ENCODE measurements at places on chromosomes 6 and 20. TPM values are rescaled to one million over a fixed set of nuclear protein-coding genes. Genes with fewer than 3 reads are reported as not detected.

- H3K27me3 ChIP-seq, result no peaks in the 10 kb centered on the region
- no peak overlapping the region for H3K27ac ChIP-seq
- DNase-seq, result no peak
- H3K4me1 ChIP-seq, result no peaks in the 10 kb centered on the region
- H3K4me3 ChIP-seq, result no peak overlapping the region
- peaks cover 4% of the 10 kb centered on the region for H3K36me3 ChIP-seq
Measured at GRCh38 chr6:149729824-149730223, 11.9 kb upstream of the LATS1 start.

GLP1R gene
- total RNA-seq, result not detected

GRM4 gene
- total RNA-seq, result not detected

GRCh38 chr20:50271612-50272011 lies 81.0 kb downstream of the CEBPB start:
- H3K4me1 ChIP-seq, result peaks cover 17% of the 10 kb centered on the region
- H3K27me3 ChIP-seq, result peaks cover 9% of the 10 kb centered on the region
- no peak for DNase-seq
- no peak overlapping the region for H3K4me3 ChIP-seq
- H3K36me3 ChIP-seq, result no peaks in the 10 kb centered on the region

GRCh38 chr20:52529826-52530225 lies 338.2 kb upstream of the ZFP64 start:
- H3K27ac ChIP-seq, result no peak overlapping the region
- H3K36me3 ChIP-seq, result no peaks in the 10 kb centered on the region
- peak overlapping the region; percentile 39 for H3K4me3 ChIP-seq
- H3K4me1 ChIP-seq, result peaks cover 20% of the 10 kb centered on the region
- H3K27me3 ChIP-seq, result no peaks in the 10 kb centered on the region

Measured in HFFc6 (cell line).